ENCODE measurements at places on chromosomes 7 and 10. TPM values are rescaled to one million over a fixed set of nuclear protein-coding genes. Genes with fewer than 3 reads are reported as not detected.

DNA sequence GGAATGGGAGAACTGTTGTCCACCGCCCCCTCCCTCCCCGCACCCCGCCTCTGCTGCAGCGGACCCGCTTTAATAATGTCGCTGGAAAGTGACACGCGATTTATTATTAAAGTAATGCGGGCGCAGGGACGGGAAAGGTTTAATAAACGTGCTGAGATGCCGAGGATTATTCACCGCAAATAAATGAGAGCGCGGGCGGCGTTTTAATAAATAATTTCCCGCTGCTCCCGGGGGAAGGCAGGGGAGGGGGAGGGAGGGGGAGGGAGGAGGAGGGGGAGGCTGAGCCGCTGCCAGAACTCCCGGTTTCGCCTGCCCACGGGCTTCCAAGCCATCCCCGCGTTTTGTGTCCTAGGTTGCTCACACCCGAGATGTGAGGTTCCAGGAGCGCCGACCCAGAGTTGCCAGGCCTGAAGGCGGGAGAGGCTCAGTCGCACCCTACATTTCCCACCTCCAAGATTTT, 5.1 kb downstream of the KAZALD1 start:
- no peak for DNase-seq

GRCh38 chr10:69883310-69884023, 81.8 kb downstream of the COL13A1 start:
- DNase-seq, result no peak

XRCC2 gene
- 3.6 TPM for total RNA-seq

DNA sequence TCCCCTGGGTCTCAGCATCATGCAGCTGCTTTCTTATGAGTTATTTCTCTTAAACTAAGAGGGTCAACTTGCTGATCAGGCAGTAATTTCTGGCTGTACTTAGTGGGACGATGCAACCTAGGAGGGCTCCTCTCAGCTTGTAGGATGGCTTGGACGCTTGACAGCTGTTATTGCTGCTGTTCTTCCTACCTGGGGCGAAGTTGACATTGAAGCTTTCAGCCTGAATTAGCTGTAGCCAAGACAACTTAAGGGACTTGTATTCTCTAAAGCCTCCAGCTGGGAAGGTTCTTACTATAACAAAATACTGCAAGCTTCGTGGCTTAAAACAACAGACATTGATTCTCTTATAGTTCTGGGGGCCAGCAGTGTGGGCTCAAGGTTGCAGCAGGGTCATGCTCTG, 224.9 kb downstream of the ACTR3B start:
- no peak for DNase-seq

GRCh38 chr10:7474388-7474787, 63.6 kb upstream of the SFMBT2 start:
- no peak for DNase-seq

Measured in skin of body (tissue), 3 donors.